ENCODE measurements at places on chromosomes 12 and 14. TPM values are rescaled to one million over a fixed set of nuclear protein-coding genes. Genes with fewer than 3 reads are reported as not detected.
A peak's percentile ranks its signal among the peaks of the same experiment; 100 is the strongest.

- H3K27ac ChIP-seq = peak within 1 kb of the TSS; percentile 100
- H3K4me1 ChIP-seq = peaks cover 30% of the 10 kb centered on the region
- no peaks in the 10 kb centered on the region for H3K27me3 ChIP-seq
- peak within 1 kb of the TSS; percentile 88 for H3K4me3 ChIP-seq
- peak; percentile 94 for DNase-seq
These were observed at the start of gene TCP11L2 for GRCh38 chr12:106302401-106303201. TSS of gene TCP11L2 (plus strand) at chr12:106302733. CDS start at chr12:106311076, 8,343 bp downstream.

DNA sequence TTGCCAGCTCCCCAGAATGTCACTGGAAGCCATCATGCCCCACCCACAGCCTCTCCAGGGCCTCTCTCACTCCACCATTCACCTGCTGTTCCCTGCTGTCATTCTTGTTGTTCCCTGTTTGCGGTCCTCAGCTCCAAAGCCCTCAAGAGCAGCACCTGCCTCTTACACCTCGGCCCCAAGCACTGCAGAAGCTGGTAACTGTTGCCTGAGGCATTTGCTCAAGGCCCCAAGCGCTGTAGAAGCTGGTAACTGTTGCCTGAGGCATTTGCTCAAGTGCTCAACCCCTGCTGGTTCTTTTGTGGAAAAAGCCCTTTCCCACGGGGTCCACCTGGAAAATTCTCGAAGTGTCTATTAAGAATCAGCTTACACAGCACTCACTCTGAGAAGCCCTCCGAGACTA, 78.0 kb downstream of the ARL6IP4 start:
- H3K4me3 ChIP-seq = no peak overlapping the region
- no peak overlapping the region for H3K27ac ChIP-seq
- peaks cover 46% of the 10 kb centered on the region for H3K4me1 ChIP-seq
- H3K27me3 ChIP-seq = no peaks in the 10 kb centered on the region

DNA sequence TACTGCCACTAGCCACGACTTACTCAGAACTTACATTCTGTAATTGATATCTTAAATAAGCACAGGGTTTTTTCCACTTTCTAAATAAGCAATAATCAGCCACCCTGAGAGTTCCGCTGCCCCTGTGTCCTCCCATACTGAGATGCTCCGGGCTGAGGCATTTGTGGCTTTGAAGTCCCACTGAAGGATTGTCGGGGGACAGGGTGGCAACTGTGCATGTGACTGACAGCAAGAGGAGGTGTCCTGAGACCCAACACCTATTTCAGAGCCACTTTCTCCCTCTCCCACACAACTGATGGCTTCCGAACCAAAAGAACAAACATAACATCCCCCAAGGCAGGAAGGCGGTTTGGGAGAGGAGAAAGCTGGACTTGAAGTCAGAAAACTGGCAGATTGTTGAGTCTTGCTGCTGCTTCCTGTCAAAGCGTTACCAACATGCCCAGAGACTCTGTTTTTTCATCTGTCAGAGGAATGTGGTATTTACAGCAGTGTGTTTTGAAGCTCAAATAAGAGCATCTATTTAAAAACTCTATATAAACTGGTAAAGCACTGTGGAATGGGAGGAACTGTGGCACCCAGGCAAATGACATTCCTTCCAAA, 157.9 kb upstream of the FKBP4 start:
- H3K4me1 ChIP-seq = peaks cover 47% of the 10 kb centered on the region
- no peak overlapping the region for H3K4me3 ChIP-seq
- no peak for DNase-seq
- H3K27ac ChIP-seq = peak overlapping the region; percentile 82

GRCh38 chr14:54671537-54671936, 104.6 kb downstream of the SAMD4A start:
- H3K4me1 ChIP-seq = peaks cover 78% of the 10 kb centered on the region
- peak overlapping the region; percentile 86 for H3K27ac ChIP-seq
- no peak for DNase-seq
- no peak overlapping the region for H3K4me3 ChIP-seq

DNA sequence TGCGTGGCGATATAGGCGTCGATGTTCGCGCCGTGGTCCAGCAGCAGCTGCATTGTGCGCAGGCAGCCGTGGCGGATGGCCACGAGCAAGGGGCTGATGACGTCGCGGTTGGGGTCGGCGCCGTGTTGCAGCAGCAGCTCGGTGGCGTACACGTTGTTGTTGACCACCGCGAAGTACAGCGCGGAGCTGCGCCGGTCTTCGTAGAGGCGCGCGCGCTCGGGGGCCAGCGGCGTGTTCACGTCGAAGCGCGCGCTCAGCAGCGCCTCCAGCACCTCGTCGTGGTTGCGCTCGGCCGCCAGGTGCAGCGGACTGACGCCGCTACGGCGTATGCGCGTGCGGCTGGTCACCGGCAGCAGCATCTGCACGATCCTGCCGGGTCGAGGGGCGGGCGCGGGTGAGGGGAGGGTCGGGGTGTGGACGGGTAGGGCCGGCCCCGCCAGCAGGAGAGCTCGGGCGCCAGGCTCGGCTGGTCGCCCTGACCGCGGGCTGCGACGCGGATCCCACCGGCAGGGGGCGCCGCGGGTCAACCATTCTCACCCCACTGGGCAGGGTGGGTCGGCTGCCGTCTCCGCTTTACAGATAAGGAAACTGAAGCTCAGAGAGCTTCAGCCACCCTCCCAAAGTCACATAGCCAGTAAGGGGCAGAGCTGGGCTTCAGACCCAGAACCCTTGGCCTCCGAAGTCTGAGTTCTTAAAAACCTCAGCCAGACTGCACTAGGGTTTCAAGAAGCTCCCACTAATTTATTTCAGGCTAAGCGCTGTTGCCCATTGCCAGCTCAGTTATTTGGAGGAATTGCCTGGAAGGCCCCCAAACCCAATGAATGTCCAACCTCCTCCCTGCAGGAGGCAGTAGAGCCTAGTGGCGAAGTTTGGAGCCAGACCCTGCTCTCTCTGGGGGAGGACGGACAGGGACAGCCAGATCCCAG, 12.4 kb downstream of the FAM181A start:
- peak; percentile 91 for DNase-seq
- H3K36me3 ChIP-seq = no peaks in the 10 kb centered on the region

DNA sequence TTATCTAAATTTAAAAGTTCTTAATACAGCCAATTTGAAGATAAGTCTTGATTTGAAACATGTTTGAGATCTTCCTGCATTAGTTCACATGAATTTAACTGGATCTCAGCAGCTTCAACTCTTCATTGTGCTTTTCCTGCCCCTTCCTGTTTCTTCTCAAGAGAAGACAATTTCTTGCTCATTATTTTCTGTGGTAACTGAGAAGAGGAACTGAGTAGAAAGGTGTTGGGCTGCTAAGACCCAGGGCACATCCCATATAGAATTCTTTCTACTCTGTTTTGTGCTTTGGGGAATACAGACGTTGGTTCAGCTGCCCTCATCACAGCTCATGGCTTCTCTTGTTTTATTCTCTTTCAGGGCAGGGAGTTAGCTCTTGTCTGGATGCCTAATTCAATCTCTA, 110.2 kb downstream of the SNAPC1 start:
- peaks cover 6% of the 10 kb centered on the region for H3K36me3 ChIP-seq
- H3K27me3 ChIP-seq = peaks cover 53% of the 10 kb centered on the region
- no peaks in the 10 kb centered on the region for H3K4me1 ChIP-seq
- no peak for DNase-seq

DNA sequence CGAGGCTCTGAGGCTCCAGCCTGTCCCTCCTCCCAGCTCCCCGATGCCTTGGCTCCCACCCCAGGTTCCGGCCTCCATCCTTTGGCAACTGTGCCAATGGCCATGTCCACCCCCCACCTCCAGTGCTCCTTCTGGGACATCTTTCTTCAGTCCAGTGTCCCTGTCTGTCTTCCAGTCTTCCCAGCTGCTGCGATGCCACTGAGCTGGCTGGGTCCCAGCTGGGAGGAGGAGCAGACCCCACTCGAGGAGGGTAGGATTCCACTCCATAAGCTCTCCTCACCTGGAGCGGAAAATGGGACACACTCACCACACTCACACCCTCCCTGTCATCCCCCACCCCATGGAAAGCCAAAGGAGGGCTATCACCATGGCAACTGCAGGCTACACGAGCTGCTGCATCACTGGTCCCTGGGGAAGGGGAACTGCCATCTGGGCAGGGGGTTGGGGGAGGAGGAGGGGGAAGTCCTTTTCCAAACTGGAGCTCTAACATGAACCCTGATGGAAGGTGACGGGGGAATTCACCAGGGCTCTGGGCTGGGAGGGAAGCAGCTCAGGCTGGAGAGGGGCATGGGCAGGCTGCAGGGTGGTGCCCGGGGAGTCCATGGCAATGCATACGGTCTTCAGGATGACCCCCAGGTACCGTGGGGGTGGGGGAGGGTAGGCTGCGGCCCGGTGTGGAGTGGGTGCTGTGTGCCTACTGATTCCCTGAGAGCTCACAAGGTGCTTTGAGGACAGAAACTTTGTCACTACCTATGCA, 94.3 kb downstream of the LRRC74A start:
- DNase-seq = no peak
- peaks cover 84% of the 10 kb centered on the region for H3K4me1 ChIP-seq

DNA sequence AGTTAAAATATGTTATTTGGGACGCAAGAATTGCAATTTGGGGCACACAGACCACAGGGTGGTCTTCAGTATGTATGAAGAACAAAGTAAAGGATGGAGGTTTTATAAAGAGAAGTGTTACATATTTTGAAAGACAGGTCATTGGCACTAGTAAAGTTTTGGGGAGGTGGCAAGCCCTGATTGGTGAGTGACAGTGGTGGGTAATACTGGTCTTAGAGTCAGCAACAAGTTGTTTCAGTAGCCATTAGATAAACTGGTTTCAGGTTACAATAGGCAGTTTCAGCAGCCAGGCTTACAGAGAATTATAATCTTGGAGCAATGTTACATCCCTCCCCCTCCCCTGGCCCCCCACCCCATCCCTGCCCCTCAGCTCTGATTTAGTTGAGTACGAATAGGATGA, 17.5 kb downstream of the MARK3 start:
- DNase-seq = no peak
- peak overlapping the region; percentile 88 for H3K27ac ChIP-seq
- no peaks in the 10 kb centered on the region for H3K36me3 ChIP-seq
- no peak overlapping the region for H3K4me3 ChIP-seq
- H3K4me1 ChIP-seq = peaks cover 58% of the 10 kb centered on the region

DNA sequence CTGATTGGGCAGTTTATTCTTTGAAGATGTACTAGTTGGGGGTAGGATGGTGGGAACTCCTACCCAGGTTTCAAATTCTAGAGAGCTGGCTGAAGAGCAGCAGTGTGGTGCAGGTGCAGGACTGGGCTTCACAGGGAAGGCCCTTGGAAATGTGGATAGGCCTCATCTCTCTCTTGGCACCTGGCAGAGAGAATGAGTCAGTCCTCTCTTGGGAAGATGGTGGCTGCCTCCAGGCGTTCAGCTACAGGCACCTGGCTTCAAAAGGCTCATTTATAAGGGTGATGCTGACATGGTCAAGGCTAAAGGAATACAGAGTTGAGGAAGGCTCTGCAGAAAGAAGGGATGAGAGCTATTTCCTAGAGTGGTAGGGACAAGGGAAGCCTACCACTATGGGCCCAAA, 179.7 kb upstream of the VASH1 start:
- H3K36me3 ChIP-seq = no peaks in the 10 kb centered on the region
- no peak overlapping the region for H3K27ac ChIP-seq
- H3K4me3 ChIP-seq = no peak overlapping the region
- H3K4me1 ChIP-seq = no peaks in the 10 kb centered on the region
- no peaks in the 10 kb centered on the region for H3K27me3 ChIP-seq

GRCh38 chr12:19316425-19316824, 122.9 kb upstream of the AEBP2 start:
- no peak overlapping the region for H3K27ac ChIP-seq
- peaks cover 4% of the 10 kb centered on the region for H3K36me3 ChIP-seq
- no peaks in the 10 kb centered on the region for H3K27me3 ChIP-seq
- no peak for DNase-seq

The ANKRD33 gene
- total RNA-seq = not detected

The SLC4A8 gene
- 4.2 TPM for total RNA-seq

The RHEBL1 gene
- 1.2 TPM for total RNA-seq
